AG04449 (cell line): ENCODE measurements at places on chromosomes 16 and 17.

DNA sequence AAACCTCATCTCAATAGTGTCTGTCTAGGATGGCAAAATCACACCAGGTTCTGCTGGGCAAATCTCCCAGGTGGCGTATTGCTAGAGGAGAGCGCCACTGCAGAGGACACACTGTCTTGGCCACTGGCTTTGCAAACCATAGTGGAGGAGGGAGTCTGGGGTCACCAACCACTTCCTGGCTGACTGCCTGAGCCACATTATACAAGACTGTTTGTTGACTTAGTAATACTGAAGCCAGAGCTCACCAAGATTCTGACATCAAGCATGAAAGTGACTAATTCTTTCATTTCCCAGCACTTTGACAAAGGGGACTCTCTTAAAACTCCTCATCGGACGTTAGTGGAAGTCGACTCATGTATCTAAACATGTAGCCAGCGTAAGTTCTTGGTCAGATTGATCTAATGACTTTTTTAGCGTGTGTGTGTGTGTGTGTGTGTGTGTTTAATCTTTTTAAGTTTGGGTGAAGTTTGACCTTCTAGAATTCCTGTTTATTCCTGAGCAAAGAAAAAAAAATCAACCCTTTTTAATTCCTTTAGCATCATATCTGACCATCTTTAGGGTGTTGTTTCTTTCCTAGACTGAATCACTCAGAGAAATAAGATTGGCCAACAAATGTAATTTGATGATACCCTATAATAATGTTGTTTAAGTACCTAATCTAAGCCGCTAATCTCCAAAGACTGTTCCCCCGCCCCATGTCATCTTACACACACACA lies 13.7 kb downstream of the PITPNC1 start:
- DNase-seq = peak; percentile 91

DNA sequence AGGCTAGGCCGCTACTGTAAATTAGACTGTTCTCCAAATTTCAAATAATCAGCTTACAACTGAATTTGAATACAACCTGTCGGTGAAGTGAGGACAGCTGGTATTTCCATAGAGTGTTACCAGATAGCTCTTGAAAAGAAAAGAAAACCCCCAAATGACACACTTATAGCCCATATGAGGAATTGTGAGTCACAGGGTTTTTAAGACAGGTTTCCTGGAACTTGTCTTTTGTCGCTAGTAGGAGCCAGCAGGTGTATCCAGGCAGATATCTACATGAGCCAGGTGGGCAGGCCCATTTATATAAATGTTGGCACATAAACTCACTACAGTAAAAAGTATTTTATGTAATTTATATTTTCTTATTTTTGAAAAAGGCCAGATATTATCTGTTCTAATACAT lies 24.0 kb downstream of the TNRC6A start:
- no peak for DNase-seq

DNA sequence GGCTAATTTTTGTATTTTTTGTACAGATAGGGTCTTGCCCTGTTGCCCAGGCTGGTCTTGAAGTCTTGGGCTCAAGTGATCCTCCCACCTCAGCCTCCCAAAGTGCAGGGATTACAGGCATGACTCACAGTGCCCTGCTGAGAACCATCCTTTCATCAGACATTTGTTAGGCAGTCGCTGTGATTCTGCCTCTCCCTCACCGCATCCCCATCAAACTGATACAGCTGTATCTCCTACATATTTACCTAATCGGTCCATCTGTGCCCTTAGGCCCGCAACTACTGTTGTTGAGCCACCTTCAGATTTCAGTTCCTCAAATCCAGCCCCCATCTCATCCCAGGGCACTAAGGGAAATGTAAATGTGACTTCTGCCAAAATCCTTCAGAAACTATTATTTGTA lies 2.0 kb upstream of the SLC43A2 start:
- no peak for DNase-seq

DNA sequence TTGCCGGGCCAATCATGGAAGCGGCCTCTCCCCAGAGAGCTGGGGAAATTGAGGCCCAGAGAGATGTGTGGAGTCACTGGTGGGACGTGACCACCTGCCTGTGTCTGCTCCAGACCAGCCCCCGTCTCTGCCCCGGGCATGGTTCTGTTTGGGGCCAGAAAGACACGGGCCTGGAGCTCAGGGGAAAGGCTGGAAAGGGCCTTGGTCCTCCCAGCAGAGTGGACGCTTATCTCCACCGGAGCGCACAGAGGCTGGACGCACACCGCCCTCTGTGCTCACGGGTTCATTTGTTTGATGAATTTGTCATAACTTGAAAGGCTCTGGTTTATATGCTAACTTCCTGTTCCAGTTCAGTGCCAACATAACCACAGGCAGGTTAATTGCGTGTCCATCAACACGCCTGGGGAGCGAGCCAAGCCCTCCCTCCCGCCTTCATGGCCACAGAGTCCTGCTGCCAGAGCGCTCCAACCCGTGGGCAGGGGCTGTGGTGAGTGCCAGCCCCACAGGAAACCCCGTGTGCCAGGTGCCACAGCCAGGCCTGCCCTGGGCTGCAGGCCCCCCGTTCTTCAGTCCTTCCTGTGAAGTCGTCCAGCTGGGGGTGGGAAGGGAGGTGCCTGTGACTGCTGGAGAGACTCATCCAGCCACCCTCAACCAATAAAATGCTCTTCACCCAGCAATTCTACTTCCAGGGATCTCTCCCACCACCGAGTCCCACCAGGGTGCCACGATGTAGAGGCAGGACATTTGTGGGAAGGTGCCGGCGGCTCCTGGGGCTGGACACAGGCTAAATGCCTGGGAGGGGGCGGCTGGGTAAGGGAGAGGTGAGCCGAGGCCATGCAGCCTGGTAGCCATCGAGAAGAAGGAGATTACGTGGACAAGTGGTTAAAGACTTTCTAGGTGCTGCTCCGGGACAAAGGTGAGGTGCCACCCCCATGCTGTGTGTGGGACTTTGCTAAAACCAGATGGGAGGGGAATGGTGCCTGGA lies 29.4 kb upstream of the BAHCC1 start:
- DNase-seq = no peak

GRCh38 chr17:41722231-41722630 lies 10.1 kb downstream of the GAST start:
- DNase-seq = no peak

GRCh38 chr16:77760800-77761199 lies 27.6 kb upstream of the VAT1L start:
- DNase-seq = no peak

- DNase-seq = no peak
Observed at GRCh38 chr16:21565861-21566669, 33.3 kb upstream of the METTL9 start.

DNA sequence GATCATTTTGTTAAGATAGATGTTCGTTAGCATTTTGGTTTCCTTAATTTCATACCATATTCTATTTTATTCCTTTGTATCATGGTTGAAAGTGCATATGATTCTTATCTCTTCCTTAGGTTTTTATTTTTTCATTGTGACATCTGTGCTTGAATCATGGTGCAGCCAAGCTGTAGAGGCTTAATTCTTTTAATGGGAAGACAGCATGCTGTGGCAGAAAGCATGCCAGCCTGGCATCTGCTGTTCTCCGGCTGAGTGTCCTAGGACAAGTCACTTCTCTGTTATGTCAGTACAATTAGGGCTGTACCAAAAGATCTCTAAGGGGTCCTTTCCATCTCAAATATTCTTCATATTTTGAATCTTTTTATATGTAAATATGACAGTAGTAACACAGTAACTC lies 68.5 kb upstream of the PMFBP1 start:
- DNase-seq = no peak

DNA sequence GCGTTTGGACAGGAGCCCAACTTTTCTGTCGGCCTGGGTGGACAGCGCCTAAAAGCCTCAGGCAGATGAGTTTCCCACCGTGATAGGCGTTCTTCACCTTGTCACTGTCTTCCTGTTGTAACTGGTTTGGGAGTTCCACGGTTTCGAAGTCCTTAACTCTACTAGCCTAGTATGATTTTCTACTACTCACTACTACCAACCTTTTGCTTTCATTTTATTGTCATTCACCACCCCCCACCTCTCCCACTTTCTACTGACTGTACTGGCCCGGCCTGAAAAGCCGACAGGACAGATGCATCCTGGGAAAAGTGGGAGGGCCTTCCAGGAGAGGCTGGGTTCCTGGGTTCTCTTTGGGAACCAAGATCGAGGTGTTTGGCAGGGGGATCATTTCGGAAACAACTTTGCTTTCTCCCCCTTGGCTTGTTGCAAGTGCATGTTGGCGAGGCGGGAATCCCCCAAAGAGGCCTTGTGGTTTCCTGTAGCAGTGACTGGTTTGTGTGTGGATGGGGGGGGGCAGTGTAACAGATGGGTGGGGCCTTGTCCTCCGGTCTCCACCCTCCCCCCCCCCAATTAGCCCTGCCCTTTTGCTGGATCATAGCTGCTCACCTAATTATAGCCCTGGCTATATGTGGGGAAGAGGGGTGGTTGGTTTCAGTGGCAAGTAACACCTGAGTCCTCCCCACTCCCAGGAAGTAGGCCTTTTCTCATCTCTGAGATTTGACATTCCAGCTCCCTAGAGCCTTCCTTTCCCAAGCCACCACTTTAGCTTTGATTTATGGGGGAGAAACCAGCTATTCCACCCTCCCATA lies 1.4 kb downstream of the EIF5A start:
- no peak for DNase-seq

DNA sequence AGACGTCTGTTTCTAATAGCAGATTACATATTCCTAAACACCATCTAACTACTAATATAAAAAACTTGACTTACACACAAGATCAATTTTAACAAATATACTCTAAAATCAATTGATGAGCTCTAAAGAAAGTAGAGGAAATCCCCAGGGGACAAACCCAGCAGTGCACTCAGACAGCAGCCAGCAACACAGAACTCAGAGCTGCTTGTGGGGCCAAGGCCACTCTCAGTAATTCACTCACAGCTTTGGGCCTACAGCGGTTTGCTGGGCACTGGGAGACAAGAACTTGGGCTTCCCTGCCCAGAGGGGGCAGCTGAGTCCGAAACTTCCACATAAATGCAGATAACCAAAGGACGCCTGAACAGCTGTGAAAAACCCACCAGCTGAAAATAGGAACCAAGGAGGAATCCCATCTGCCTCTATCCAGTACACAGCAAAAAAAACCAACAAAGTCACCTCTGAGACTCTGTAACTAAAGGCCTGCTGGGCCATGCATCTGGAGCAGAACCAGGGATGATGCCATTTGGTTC lies 21.4 kb downstream of the NPLOC4 start:
- no peak for DNase-seq
